Stimulated activated CD8-positive, alpha-beta memory T cell treated with anti-CD3 and anti-CD28 coated beads, Interleukin-15, amount 100 ng/mL, for 48 hours (primary cell): ENCODE measurements at places on chromosomes 6 and 20.

- no peak for DNase-seq
These were observed 82.9 kb downstream of the SLC35B3 start for GRCh38 chr6:8352335-8352965.

DNA sequence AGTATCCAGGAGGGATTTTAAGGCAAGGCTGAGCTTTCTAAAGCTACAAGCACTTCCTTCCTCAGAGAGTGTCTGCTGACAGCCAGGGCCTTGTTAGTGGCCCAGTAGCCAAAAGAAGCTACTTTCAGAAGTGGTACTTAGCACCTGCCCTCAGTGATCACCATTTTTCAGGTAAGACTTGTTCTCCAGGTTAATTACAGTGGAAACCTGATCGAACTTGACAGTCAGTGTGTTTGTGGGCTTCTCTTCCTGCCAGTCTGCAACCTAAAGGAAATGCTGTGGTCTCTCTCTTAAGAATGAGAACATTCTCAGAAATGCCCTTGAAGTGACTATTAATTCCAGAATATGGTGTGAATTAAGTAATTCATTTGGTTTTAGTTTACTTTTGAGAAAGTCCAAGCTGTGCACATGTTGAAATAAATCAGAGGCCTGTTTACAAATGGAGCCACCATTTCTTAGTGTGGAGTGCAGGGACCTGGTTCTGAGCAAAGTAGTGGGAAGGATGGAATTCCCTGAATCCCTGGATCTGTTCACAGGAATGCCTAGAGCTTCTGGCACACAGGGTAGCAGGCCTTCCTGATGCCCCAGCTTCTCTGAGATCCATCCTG is 185.3 kb upstream of the AGPAT4 start:
- DNase-seq, result no peak

GRCh38 chr20:49028684-49029083 is 17.4 kb upstream of the CSE1L start:
- no peak for DNase-seq

DNA sequence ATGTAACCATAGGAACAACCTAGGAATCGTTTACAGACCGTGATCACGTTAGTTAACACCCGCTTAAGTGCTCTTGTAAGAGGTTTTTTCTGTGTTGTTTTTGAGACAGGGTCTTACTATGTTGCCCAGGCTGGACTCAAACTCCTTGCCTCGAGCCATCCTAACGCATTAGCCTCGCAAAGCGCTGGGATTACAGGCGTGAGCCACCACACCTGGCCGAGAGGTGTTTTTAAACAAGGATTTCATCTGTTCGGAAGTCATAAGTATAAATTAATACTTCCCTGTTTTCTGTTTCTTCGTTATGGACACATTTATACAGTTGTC is 727 bp downstream of the MRS2 start:
- DNase-seq, result no peak

DNA sequence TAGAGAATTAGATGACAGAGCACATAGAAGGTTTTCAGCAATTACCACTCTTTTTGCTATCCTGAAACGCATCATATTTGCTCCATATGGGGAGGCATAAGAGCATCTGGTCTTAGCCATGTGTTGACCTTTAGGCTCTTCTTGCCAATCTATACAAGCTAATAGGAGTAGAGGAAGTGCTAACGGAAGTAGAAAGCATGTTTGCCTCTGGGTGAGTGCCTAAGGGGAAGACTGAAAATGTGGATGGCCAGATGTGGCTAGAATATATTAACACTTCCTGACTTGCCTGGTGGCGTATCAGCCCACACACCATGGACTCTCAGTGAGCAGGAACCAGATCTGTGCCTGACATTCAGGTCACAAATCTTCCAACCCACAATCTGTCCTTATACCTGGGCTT is 136.3 kb downstream of the LRRC1 start:
- no peak for DNase-seq

- DNase-seq, result no peak
These were observed at the start of gene CD24 for GRCh38 chr6:106974336-106974998. TSS of gene CD24 (minus strand) at chr6:106974729. CDS start at chr6:106974646, 83 bp downstream.

DNA sequence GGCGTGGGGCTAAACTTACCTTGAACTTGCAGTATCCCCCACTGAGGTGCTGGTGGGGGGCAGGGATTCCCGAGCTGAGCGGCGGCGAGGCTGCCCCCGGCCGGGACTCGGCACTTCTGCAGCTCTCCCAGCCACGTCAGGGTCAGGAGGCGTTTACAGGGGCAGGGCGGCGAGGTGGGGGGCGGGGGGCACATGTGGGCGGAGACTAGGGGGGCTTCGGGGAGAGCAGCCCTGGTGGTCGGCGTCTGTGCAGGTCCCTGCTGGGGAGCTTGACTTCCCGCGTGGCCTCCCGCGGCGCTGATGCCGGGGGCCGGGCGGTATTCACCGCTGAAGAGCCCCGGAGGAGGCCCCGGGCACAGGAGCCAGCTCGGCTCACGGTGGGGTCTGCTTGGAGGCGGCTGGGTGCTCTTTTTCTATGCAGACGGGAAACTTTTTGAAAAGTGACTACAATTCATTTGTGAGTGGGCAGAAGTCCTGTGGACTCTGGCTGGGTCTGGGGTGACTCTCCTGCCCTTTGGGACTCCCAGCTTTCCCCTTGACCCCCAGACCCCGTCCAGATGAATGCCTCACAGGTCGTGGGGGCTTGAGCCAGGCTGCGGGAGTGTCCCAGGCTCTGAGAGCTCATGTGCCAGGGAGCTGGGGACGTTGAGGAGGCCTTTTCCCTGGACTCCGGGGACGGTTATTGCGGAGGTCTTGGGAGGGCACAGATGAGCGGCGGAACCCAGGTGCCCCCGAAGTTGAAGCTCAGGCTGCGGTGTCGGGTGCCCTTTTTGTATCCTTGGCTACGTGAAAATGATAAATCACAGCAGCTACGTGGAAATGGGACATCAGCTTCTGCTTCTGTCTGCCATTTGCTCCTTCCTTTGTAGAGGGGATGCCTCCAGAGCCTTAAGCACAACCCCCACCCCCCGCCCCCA is 75.9 kb upstream of the GATA5 start:
- no peak for DNase-seq
